Naive B cell (primary cell): ENCODE measurements at places on chromosomes 16 and 17. TPM values are rescaled to one million over a fixed set of nuclear protein-coding genes. Genes with fewer than 3 reads are reported as not detected.

The C17orf50 gene
- polyA plus RNA-seq, result not detected

The GDPD3 gene
- polyA plus RNA-seq, result not detected

The AP2B1 gene
- polyA plus RNA-seq, result 52.1 TPM

The FBXO47 gene
- polyA plus RNA-seq, result not detected

The GRB7 gene
- polyA plus RNA-seq, result not detected

The CEP295NL gene
- 2.9 TPM for polyA plus RNA-seq

The SCPEP1 gene
- 141 TPM for polyA plus RNA-seq

The TMC7 gene
- polyA plus RNA-seq, result not detected

The CDK5R1 gene
- polyA plus RNA-seq, result 5.0 TPM

The GNGT2 gene
- polyA plus RNA-seq, result 8.9 TPM

The WWP2 gene
- polyA plus RNA-seq, result 59.7 TPM

The PDPK1 gene
- 43.1 TPM for polyA plus RNA-seq

The CDH5 gene
- polyA plus RNA-seq, result not detected

The TAOK1 gene
- polyA plus RNA-seq, result 3.8 TPM

The CMTM1 gene
- 0.97 TPM for polyA plus RNA-seq

The TEKT1 gene
- not detected for polyA plus RNA-seq

The RNF43 gene
- 0.38 TPM for polyA plus RNA-seq

The WDR59 gene
- polyA plus RNA-seq, result 10.9 TPM

The SLC9A5 gene
- polyA plus RNA-seq, result not detected

The SGCA gene
- polyA plus RNA-seq, result 16.6 TPM

The CA7 gene
- polyA plus RNA-seq, result not detected

The OTOP2 gene
- not detected for polyA plus RNA-seq
